ENCODE measurements at places on chromosomes 5 and 9. TPM values are rescaled to one million over a fixed set of nuclear protein-coding genes. Genes with fewer than 3 reads are reported as not detected.

The LCN12 gene
- 42.9 TPM for total RNA-seq

The KCNV2 gene
- total RNA-seq = not detected

The TPD52L3 gene
- not detected for total RNA-seq

The CD274 gene
- 5.0 TPM for total RNA-seq

The SLC12A7 gene
- 92.9 TPM for total RNA-seq

The IFNA4 gene
- total RNA-seq = not detected

GRCh38 chr9:119559986-119560385 lies 190.8 kb upstream of the BRINP1 start:
- no peaks in the 10 kb centered on the region for H3K27me3 ChIP-seq
- DNase-seq = no peak
- no peaks in the 10 kb centered on the region for H3K4me1 ChIP-seq
- H3K36me3 ChIP-seq = no peaks in the 10 kb centered on the region
- no peak overlapping the region for H3K4me3 ChIP-seq

GRCh38 chr5:156698323-156698722 lies 151.8 kb upstream of the PPP1R2B start:
- no peaks in the 10 kb centered on the region for H3K4me1 ChIP-seq
- H3K36me3 ChIP-seq = no peaks in the 10 kb centered on the region
- H3K27ac ChIP-seq = no peak overlapping the region
- DNase-seq = no peak
- no peak overlapping the region for H3K4me3 ChIP-seq

DNA sequence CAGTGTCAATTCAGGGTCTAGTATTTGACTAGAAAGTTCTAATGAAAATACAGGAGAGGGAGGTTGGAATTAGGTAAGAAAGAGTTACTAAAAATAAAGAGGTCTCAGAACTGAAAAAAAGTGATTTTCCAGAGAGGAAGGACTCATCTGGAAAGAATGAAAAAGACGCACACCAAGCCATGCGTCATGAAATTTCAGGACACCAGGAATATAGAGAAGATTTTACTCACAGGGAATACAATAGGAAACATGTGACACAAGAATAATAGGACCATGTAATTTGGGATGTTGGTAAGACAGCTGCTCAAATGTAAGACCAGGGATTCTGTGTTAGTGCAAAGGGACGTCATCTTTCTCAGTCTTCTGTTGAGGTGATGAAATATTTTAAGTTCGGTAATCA lies 224.7 kb downstream of the GDNF start:
- no peak overlapping the region for H3K4me3 ChIP-seq
- H3K27ac ChIP-seq = no peak overlapping the region
- no peaks in the 10 kb centered on the region for H3K27me3 ChIP-seq
- H3K36me3 ChIP-seq = no peaks in the 10 kb centered on the region
- no peaks in the 10 kb centered on the region for H3K4me1 ChIP-seq
- DNase-seq = no peak

DNA sequence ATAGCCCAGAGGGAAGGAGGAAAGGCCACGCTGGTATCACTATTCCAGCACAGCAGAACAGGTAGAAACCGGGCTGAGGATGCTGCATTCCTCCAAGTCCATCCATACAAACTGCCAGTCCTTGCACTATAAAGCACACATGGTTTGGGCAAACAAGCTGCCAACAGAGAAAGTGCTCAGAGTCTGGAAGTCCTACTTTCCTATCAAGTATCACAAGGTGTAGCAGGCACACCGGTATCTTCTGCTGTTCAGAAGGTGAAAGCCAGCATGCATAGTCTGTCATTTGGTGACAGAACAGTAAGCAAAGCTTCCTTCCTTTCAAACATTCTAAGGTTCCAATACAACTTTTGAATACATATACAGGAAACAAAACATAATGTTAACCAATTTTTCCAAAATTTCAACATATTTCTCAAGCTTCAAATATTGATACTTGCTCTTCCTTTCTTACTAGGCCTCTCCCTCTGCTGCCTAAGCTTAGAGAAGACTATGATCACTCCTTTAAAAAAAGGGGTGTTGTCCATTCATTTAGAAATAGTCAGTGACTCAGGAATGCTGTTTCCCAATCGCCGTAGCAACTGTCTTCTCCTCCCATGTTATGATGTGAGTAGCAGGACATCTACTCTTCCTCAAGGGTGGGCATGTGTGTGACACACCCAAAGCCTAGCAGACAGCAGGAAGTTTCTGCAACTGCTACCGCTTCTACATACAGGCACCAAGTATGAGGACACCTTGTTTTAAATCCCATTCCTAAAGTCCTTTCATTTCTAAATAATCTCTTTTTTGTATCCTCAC lies 14.7 kb downstream of the DIAPH1 start:
- H3K27ac ChIP-seq = no peak overlapping the region
- H3K4me3 ChIP-seq = no peak overlapping the region
- no peaks in the 10 kb centered on the region for H3K4me1 ChIP-seq

- no peaks in the 10 kb centered on the region for H3K27me3 ChIP-seq
- no peak for DNase-seq
- H3K36me3 ChIP-seq = no peaks in the 10 kb centered on the region
Measured at GRCh38 chr5:163135849-163136248, 301.5 kb upstream of the CCNG1 start.

DNA sequence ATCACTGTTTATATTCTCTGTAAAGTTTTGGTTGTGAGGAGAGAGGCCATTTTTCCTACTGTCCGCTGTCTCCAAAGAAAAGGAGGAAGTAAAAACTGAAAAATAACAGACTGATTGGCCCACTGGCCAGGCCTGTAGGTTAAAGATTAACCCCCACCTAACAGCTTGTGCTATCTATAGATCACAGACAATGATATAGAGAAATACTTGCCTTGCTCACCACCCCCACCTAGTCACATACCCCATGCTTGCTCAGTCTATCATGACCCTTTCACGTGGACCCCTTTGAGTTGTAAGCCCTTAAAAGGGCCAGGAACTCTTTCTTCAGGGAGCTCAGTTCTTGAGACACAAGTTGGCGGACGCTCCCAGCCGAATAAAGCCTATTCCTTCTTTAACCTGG lies 357.4 kb downstream of the PRDM9 start:
- no peaks in the 10 kb centered on the region for H3K4me1 ChIP-seq
- DNase-seq = no peak
- H3K36me3 ChIP-seq = no peaks in the 10 kb centered on the region
- no peak overlapping the region for H3K4me3 ChIP-seq
- H3K27me3 ChIP-seq = no peaks in the 10 kb centered on the region
- no peak overlapping the region for H3K27ac ChIP-seq

DNA sequence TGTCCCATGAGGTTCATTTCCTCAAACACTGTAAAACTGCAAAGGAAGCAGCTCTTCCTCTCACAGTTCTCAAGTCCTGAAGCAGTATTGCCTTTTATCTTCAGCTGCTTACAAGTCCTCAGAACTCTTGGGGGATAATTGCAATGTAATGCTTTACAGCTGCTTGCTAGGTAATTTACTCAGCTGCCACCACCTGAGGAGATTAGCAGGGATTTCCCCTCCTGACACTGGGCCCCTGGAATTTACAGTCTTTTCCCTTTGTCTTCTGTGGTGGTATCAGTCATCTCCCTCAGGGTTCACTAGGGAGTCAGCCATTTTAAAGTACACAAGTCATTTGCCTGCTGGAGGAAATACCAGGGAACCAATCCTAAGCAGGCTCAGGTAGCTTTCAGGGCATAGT lies 754.3 kb upstream of the GRAMD2B start:
- no peaks in the 10 kb centered on the region for H3K36me3 ChIP-seq
- no peaks in the 10 kb centered on the region for H3K27me3 ChIP-seq
- no peaks in the 10 kb centered on the region for H3K4me1 ChIP-seq
- H3K4me3 ChIP-seq = no peak overlapping the region
- H3K27ac ChIP-seq = no peak overlapping the region
- DNase-seq = no peak

DNA sequence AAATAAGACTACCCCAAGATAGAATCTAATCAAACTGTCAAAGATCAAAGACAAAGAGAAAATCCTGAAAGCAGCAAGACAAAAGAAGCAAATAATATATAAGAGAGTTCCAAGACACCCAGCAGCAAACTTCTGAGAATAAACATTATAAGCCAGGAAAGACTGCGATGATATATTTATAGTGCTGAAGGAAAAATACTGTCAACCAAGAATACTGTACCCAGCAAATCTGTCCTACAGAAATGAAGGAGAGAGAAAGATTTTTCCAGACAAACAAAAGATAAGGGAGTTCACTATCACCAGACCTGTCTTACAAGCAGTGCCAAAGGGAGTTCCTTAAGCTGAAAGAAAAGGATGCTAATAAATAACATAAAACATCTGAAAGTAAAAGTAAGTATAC lies 227.4 kb downstream of the DENND1A start:
- DNase-seq = no peak
- H3K4me1 ChIP-seq = no peaks in the 10 kb centered on the region
- no peak overlapping the region for H3K27ac ChIP-seq
- H3K36me3 ChIP-seq = no peaks in the 10 kb centered on the region

DNA sequence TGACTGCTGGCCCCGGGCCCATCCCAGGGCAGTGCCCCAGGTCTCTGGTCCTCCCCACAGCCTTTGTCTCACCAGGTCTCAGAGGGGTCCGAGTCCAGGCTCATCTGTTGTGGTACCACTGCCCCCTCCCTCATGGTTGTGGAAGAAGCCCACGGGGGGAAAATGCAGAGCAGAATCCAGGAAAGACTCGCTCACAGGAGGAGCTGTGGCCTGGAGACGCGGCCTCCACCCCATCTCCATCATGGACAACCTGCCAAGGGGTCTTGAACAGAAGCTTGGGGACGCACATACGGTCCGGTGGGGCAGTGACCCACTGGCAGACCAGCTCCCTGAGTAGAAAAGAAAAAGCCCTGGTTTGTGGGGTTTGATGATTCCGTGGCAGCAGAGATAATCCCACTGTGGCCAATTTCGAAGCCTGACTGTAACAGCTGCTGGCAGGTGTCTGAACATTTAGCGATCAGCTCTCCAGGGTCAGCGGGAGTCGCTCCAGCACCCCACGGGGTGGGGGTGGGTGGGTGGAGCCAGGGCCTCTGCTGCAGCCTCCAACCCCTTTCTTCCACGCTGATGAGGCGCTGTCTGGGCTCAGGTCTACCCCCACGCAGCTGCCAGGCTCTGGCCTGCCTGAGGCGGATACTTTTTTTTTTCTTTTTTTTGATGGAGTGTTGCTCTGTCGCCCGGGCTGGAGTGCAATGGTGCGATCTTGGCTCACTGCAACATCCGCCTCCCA lies 1.9 kb upstream of the GRIN1 start:
- H3K36me3 ChIP-seq = no peaks in the 10 kb centered on the region
- H3K4me1 ChIP-seq = no peaks in the 10 kb centered on the region
- H3K27ac ChIP-seq = no peak overlapping the region
- no peak for DNase-seq

DNA sequence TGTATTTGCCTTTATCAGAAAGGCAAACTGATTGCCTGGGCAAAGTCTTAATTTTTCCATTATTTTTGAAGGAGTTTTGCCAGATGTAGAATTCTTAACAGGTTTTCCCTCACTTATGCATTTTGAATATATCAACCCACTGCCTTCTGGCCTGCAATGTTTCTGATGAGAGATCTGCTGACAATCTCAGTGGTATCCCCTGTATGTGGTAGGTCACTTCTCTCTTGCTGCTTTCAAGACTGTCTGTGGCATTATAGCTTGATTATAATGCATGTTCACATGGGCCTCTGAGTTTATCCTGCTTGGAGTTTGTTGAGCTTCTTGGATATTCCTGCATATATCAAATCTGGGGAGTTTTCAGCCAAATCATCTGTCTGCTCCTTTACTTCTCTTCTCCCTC lies 82.2 kb downstream of the HABP4 start:
- no peak overlapping the region for H3K27ac ChIP-seq
- no peaks in the 10 kb centered on the region for H3K27me3 ChIP-seq
- H3K4me3 ChIP-seq = no peak overlapping the region

DNA sequence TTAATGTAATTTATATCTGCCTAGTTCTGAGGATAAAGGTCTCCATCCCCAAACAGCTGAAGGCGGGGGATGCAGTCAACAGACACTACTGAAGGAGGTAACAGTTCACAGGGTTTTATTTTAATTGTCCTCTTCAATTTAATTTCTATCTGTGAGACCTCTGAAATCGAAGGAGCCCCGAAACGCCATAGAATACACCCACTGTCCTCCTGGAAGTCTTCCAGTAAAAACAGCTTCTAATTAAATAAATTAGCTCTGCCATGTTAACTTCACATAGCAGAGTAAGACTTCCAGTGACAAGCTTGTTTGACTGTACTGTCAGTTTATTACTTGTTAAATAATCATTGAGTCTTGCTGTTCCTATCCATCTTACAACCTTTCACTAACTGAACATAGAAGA lies 193.5 kb downstream of the SEC61B start:
- H3K27ac ChIP-seq = no peak overlapping the region
- DNase-seq = peak; percentile 22
- no peaks in the 10 kb centered on the region for H3K36me3 ChIP-seq
- H3K4me1 ChIP-seq = no peaks in the 10 kb centered on the region

DNA sequence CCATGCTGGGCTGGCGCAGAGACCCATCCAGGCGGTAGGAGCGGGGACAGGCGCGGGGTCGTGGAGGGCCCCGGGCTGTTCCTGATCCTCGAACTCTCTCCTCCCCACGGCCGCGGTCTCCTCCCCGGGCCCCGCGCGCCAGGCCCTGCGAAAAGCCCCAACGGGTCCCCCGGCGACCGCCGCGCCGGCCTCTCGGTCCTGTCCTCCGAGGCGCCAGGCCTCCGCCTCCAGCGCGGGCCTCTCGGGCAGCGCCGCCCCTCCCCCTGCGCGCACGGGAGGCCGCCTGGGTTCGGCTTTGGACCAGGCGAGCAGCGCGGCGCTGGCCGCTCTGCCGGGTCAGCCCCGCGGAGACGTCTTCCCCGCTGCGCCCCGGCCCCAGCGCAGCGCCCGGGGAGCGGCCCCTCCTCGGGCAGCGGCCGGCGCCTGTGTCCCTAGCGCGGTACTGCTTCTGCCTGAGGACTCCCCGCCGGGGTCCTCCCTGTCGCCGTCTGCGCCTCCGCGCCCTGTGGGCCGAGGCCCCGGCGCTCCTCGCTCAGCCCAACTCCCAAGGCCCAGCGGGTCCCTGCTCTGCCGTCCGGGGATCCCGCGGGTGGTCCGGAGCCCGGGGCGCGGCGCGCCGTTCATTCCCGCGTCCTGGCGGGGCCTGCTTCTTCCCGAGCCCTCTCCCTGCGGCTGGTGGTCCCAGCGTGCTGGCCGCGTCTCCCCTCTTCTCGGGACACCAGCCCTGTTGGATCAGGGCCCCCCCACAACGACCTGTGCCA lies 13.4 kb downstream of the COL23A1 start:
- H3K27me3 ChIP-seq = peaks cover 2% of the 10 kb centered on the region
- DNase-seq = peak; percentile 46
- no peak overlapping the region for H3K27ac ChIP-seq
- H3K4me1 ChIP-seq = peaks cover 4% of the 10 kb centered on the region
- H3K4me3 ChIP-seq = no peak overlapping the region
